Activated CD4-positive, alpha-beta T cell treated with anti-CD3 and anti-CD28 coated beads, Interleukin-2, amount 10 ng/mL, durations not matched to agents 24 days and 14 days (primary cell): ENCODE measurements at places on chromosomes 4 and X. TPM values are rescaled to one million over a fixed set of nuclear protein-coding genes. Genes with fewer than 3 reads are reported as not detected.

The ADH7 gene
- total RNA-seq = not detected in 2 replicates

The ANOS1 gene
- not detected in 2 replicates for total RNA-seq

The FGFBP1 gene
- not detected in 2 replicates for total RNA-seq

The TRAM1L1 gene
- total RNA-seq = not detected in 2 replicates

The SSX5 gene
- not detected in 2 replicates for total RNA-seq

The OTUD6A gene
- total RNA-seq = not detected in 2 replicates

The HTN1 gene
- not detected in 2 replicates for total RNA-seq

The PCSK1N gene
- 0.33 TPM in 1 of 2 replicates, not detected in the other for total RNA-seq

The TEX13C gene
- not detected in 2 replicates for total RNA-seq

The CORIN gene
- 0.51 TPM in 1 of 2 replicates, not detected in the other for total RNA-seq

The P2RY4 gene
- total RNA-seq = 0.21 and 0.24 TPM in 2 replicates

The FSTL5 gene
- not detected in 2 replicates for total RNA-seq

The KCTD8 gene
- not detected in 2 replicates for total RNA-seq

The CPEB2 gene
- total RNA-seq = 12.4 and 15.0 TPM in 2 replicates

The GIMD1 gene
- not detected in 2 replicates for total RNA-seq

The CABS1 gene
- not detected in 2 replicates for total RNA-seq

The OPRPN gene
- not detected in 2 replicates for total RNA-seq

The DRD5 gene
- total RNA-seq = not detected in 2 replicates

The SCD5 gene
- 0.63 and 0.95 TPM in 2 replicates for total RNA-seq

The DDX53 gene
- total RNA-seq = not detected in 2 replicates

The AR gene
- 0.05 TPM in 1 of 2 replicates, not detected in the other for total RNA-seq

The SSX2 gene
- total RNA-seq = not detected in 2 replicates
